ENCODE measurements at places on chromosomes 1 and 21. TPM values are rescaled to one million over a fixed set of nuclear protein-coding genes. Genes with fewer than 3 reads are reported as not detected.

DNA sequence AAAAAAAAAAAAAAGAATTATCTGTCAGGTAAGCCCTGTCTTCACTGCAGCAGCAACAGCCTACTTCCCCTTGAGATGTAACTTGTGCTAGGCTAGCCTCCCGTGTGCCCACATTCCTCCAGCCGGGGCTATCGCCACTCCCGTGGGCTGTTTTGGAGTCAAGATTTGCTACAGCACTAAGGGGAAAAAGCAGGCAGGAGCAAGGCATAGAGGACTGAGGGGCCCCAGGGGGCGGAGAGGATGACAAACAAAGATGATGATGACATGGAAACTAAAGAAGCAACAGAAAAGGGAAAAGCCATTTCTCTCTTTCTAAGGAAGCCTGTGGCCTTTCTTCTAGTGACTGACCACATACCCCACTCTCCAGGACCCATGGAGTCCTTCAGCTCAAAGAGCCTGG is 1.9 kb downstream of the TNFAIP8L2 start:
- no peak for DNase-seq

CACHD1 gene
- 14.1 TPM for total RNA-seq

DNA sequence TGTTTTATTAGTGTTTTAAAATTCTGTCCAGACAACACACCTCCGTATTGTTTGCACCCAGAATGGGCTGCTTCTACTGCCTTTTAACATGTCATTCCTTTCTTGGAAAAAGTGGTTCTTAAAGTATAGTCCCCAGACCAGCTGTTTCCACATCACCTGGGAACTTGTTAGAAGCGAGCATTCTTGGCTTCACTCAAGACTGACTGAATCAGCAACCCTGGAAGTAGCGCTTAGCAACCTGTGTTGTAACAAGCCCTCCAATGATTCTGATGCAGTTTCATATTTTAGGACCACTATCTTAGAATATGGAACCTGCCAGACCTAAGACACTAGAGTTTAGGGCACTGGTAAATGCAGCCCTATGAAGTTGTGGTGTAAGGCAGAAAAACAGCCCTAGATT is 6.0 kb upstream of the PPIE start:
- DNase-seq = no peak

SLC9C2 gene
- total RNA-seq = not detected

CCDC27 gene
- not detected for total RNA-seq

APCS gene
- total RNA-seq = not detected

GRCh38 chr1:246210756-246211155 is 296.3 kb downstream of the SMYD3 start:
- DNase-seq = no peak

NBPF20 gene
- 9.4 TPM for total RNA-seq

DNA sequence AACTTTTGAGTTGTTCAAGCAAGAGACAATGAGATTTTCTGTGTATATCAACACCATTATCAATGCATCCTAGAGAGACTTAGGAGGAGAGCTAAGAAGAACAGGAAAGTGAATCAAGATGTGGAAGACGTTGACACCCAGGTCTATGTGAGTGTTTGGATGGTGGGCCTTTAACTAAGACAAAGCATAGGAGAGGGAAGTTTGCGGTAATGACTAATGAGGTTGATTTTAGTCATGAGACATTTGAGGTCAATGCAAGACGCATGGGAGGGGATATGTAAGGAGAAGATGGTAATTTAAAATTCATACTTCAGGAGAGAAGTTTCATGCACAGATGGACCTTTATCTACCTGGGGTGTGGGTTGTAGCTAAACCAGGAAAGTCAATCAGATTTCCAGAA is 269.6 kb downstream of the VAV3 start:
- DNase-seq = no peak

COL11A1 gene
- total RNA-seq = 265 TPM

GRCh38 chr1:58392083-58392482 is 154.4 kb downstream of the OMA1 start:
- DNase-seq = no peak

- DNase-seq = no peak
These were observed 30.8 kb upstream of the TMEM125 start for GRCh38 chr1:43238991-43239469.

DNA sequence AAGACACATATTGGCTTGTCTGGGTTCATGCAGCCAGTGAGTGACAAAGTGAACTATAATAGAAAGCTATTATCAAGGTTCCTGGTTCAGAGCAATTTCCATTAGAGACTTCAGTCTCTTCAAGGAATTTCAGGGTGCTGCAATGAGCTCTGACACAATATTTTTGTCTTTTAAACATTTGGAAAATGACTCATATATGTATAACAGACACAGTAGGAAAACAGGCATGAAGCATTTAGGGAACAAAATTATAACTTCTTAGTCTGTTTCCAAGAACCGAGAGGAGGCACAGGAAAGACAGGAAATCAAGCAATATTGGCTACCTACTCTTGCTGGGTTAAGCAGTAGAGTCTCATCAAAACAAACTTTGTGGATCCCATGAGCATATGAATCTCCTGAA is 170.4 kb downstream of the PTPRC start:
- DNase-seq = peak; percentile 40

DNA sequence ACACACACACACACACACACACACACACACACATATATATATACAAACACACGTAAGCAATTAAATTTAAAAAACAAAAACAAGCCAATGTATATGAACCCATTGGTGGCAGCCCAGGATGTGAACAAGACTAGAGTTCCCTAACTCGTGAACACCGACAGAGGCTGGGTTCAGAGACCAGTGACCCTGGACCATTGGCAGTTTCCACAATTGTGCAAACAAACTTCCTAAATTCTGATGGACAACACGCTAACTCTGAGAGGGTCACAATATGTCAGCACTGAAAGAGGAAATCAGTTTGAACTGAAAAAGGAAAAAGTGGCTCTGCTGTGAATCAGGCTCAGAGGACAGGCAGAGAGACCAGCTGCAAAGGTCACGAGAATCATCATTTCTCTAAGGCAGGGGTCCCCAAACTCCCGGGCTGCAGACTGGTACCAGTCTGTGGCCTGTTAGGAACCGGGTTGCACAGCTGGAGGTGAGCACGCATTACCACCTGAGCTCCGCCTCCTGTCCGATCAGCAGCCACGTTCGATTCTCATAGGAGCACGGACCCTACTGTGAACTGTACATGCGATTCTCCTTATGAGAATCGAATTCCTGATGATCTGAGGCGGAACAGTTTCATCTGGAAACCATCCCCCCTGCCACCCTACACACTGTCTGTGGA is 50.5 kb upstream of the ERO1B start:
- peak; percentile 43 for DNase-seq

DNA sequence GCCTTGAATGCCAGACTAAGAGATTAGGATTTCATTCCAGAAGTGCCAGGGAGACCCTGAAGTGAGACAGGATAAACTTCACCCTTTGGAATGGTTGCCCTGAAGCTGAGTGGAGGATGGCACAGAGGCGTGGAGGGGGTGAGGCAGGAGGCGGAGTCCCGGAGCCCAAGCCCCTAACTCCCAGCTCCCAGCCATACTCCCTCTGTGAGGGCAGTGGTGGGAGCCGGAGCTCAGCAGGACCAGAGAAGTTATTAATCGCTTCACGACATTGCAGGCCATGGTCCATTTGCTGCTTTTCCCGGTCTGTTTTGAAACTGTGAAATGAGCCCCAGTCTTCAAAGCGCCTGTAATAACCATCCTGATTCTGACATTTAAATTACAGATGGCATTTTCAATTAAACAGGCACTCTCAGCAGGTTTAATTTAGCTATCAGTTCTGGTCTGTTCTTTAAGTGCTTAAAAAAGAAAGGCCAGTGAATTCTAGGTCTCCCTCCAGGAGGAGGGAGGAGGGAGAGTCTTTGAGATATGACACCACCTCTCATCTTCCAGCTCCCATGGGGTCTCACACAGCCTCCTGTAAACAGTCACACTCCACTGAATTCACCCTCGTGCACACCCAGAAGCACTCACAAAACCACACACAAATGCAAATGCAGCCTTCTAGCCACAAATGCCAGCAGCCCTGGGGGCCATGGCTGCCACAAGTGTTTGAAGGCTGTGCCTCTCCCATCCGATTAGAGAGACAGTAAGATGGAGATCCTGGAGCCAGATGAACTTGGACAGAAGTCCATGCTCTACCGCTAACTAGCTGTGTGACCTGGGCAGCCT is 19.6 kb downstream of the FBXO2 start:
- no peak for DNase-seq

DNA sequence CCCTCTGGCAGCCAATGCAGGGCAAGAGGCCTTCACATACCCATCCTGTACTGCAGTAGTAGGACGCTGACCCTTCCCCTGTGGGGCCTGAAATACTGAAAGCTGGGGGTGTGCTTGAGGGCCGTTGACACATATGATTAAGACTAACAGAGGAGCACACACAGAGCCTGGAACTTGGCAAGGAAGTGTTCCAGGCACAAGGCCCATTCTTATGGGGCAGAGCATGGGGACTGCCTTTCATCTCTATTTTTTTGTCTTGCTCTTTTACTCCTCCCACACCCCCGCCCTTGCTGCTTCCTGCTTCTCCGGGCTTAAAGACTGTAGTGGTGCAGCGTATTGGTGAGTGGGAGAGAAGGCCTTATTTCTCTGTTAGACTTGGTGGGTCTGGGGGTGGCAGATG is 137.4 kb downstream of the BACH1 start:
- peak; percentile 59 for DNase-seq

DNA sequence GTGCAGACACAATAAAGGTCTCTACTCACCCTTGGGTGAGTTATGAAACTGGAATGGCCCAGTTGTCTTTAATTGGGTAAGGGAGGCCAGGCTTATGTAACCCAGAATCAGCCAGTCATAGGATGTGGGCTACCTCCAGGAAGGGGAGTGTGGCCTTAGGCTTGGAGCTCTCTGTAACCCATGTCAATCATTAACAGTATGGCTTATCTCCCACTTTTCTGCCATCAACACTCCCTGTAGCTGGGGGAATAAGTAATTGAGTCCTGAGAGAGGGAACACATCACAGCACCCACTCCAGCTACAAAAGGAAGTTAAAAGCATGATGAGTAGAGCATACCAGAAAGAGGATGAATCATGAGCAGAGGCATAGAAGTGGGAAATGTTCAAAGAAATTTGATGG is 327.0 kb upstream of the DUSP10 start:
- no peak for DNase-seq

PSMG1 gene
- 37.4 TPM for total RNA-seq

MCOLN2 gene
- 0.18 TPM for total RNA-seq

- DNase-seq = no peak
These were observed 41.0 kb downstream of the RXRG start for GRCh38 chr1:165403835-165404482.

GRCh38 chr1:1304331-1305299 is 3.1 kb downstream of the ACAP3 start:
- DNase-seq = peak; percentile 83

GRCh38 chr1:170670802-170671628 is 7.1 kb downstream of the PRRX1 start:
- peak; percentile 84 for DNase-seq

DNA sequence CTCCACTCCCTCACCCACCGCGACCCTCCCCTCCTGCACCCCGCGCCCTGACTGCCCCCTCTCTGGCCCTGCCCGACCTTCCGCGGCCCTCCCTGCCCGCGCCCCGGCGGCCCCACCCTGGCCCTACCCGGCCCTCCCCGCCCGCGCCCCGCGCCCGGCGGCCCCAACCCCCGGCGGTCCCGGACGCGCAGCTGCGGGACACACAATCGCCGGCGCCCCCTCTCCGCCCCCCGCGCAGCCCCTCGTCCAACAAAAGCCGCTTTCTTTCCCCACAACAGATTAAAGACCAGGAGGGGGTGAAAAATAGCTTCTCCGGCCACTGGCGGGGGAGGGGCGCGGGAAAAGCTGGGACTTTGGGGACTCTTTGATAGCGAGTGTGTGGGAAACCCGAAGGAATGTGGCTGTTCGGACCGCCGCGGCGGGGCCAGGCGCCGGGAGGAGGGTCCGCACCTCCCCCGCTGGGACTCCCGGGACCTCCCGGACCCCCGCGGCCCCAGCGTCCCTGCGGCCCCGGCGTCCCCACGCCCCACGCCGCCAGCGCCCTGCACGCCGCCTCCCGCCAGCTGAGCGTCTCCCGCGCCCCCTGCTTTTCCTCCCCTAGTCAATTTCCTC is 8.8 kb upstream of the ID3 start:
- DNase-seq = peak; percentile 57

SEMA6C gene
- total RNA-seq = 33.4 TPM

- no peak for DNase-seq
These were observed 8.1 kb downstream of the GPR137B start for GRCh38 chr1:236150311-236150955.

DNA sequence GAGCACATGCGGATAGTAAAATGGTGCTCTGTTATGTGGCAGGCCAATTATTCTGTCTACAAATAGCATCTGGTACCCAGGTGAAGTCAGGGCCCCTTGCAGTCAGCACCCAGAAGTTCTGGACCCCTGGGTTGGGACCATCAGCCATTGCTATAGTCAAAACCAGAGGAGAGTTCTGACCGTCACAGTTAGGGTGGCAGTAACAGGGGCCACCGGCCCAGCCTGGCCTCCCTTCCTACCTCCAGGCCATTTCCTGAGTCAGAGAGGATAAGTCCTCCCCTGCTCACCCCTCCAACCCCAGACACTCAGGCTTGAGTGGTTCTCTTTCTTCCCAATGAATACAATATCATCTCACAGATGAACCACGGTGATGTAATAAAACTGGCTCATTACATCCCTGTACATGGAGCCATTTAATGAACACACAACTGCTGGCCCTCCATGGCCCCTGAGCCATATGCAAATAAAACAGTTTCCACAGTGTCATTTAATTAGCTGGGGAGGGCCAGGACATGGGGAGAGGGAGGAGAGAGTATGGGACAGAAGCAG is 673.6 kb downstream of the MATN1 start:
- no peak for DNase-seq

DNA sequence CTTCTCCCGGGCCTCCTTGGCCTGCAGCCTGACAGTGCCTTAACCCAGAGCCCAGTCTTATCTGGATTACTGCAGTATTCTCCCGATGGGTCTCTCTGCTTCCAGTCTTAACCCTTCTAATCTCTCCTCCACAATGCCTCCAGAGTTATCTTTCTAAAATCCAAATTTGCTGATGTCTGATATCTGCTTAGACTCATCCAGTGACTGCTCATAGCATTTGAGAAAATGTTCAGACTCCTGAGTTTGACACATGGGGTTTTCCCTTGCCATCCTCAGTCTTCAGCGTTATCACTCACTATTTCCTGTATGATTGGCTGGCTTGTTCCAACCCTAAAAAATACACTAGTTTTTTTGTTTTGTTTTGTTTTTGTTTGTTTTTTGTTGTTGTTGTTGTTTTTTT is 102.0 kb downstream of the FMN2 start:
- no peak for DNase-seq

DNA sequence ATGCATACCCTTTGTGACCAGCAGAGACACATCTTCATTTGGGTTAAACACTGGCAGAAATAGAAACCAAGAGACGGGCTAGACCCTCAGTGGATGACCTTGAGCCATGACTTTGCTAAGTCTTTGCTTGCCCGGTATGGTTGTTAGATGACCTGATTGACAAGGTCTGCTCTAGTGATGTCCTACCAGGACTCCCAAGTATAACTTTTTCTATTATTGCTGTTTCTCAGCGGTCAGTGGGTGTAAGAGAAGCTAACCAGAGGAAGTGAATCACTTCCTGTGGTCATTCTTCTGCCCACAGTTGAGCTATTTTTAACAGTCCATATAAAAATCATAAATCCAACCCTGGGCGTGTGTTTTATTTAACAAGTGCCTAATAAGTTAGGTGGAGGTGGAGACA is 126.2 kb upstream of the ETS2 start:
- DNase-seq = peak; percentile 30
